Inflammatory macrophage treated with lipopolysaccharide for 4 hours (primary cell): ENCODE measurements at places on chromosomes 1 and 21.

GRCh38 chr1:43832255-43832654 is 101.3 kb upstream of the ARTN start:
- DNase-seq: no peak

GRCh38 chr1:174426153-174426552 is 21.6 kb upstream of the GPR52 start:
- DNase-seq: no peak

GRCh38 chr1:3775490-3776230 is 3.1 kb downstream of the SMIM1 start:
- DNase-seq: peak; percentile 65

DNA sequence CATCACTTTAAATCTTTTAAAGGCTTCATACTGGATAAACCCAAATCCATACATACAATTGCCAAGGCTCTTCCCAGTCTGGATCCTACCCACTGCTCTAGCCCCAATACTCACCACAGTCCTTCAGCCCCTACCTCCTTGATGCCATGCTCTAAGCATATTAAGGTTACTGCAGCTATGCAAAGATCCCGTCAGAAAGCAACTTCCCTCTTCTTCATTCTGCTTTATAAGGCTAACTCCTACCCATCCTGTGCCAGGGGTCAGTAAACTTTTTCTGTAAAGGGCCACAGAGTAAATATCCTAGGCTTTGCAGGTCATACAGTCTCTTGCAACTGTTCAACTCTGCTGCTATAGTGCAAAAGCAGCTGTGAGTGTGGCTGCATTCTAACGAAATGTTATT is 34.3 kb upstream of the MTF1 start:
- DNase-seq: no peak

DNA sequence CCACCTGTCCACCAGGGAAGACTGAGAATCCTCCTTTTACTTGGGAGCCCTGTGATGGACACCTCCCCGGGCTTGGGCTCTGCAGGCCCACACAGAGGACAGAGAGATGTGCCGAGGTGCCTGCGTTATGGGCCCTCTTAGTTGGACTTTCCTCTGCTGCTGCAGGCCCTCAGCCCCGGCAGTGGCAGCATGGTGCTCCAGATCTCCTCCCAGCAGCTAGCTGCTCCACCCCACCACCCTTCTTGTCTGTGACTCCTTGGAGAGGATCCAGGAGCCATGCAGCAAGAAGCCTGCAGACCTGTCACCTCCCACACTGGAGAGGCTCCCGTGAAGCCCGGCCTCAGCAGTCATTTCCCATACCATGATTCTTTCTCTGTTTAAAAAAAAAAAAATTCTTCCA is 27.4 kb downstream of the PHGDH start:
- DNase-seq: no peak

- DNase-seq: peak; percentile 55
Observed at GRCh38 chr1:236608930-236609726, 4.8 kb upstream of the HEATR1 start.

DNA sequence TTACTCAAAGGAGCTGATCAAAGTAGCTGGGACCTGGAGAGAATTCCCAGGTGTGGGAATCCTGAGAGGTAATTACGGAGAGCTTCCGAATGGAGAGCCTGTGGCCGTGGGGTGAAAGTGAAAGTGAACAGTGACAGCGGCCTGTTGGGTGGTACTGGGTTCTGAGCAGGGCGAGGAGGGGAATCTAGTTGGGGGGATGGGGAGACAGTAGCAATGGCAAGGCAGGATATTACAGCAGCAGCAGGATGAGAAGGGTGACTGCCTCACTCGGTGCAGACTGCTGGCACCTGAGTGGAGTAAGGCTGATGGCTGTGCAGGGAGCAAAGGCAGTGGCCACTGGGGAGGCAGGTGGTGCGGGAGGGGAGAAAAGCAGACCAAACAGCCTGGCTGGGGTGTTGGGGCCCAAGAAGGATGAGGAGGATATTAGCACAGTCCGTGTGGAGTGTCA is 70.3 kb upstream of the PRDX6 start:
- DNase-seq: peak; percentile 20

- DNase-seq: no peak
Observed at GRCh38 chr1:80801695-80802094, 999.0 kb upstream of the ADGRL2 start.

DNA sequence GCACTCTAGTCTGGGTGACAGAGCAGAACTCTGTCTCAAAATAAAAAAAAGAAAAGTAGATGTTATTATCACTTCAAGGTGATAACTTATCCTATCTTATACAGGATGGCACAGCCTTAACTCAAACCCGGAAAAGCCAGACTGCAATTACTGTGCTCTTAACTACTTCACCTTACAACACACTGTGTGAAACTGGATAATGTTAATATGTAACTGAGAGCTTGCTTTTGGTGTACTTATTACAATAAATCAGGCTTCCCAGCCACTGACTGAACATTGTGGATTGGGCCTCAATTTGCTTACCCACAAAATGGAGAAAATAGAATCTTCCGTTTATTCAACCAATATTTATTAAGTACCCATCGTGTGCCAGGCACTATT is 1.4 kb downstream of the ORC1 start:
- DNase-seq: no peak

GRCh38 chr1:113452921-113453770 is 62.8 kb downstream of the MAGI3 start:
- DNase-seq: peak; percentile 17

DNA sequence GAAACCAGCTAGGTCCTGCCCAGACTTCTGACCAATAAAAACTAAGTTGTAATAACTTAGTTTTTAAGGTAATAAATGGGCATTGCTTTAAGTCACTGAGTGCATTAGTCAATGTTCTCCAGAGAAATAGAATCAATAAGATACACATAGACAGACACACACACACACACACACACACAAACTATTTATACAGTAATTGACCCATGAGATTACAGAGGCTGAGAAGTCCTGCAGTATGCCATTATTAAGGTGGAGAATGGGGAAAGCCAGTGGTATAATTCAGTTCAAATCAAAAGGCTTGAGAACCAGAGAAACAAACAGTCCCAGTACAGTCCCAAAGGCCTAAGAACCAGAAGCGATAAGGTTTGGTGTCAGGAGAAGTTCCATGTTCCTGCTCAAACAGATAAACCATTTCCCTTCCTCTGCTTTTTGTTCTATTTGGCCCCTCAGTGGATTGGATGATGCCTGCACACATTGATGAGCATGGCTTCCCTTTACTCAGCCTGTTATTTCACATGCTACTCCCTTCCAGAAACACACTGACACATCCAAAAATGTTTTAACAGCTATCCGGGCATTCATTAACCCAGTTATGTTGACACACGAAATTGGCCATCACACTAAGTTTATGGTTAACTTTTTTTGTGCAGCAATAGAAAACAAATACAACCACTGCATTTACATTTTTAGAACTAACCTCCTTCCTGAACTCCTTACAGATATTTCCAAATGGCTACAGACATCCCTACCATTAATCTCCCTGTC is 828.2 kb upstream of the NCAM2 start:
- DNase-seq: no peak

DNA sequence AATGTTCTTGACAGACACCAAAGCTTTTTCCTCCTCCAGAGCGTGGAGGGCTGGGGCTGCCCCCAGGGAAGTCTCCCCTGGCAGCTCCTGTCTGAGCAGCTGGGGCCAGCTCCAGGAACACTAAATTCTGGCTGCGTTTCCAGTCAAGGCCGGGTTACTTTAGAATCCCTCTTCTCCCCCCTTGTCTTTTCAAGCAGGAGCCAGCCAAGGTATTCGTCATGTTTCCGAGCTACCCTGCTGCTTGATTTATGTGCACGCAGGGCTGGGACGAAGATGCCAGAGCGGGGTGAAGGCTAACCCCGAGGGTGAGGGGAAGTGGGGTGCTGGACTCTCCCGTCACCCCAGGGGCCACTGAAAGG is 68.1 kb upstream of the ANGPTL1 start:
- no peak for DNase-seq

DNA sequence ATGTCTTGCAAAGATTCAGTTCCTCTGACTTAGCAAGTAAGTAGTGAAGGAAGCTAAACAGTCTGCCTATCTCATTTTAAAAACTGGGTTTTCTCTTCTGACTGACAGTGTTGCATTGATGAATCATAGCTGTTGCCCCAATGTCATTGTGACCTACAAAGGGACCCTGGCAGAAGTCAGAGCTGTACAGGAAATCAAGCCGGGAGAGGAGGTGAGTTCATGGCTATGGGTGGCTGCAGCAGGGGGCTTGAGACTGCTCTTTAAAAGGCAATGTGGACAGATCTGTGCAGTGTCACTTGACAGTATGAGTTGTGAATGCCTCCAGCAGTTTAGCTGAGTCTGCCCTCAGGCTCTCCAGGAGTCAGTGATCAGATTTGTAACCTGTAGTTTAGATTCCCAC is 46.6 kb downstream of the SMYD2 start:
- DNase-seq: no peak

- no peak for DNase-seq
Observed at GRCh38 chr1:212242288-212242984, 42.8 kb upstream of the PPP2R5A start.

DNA sequence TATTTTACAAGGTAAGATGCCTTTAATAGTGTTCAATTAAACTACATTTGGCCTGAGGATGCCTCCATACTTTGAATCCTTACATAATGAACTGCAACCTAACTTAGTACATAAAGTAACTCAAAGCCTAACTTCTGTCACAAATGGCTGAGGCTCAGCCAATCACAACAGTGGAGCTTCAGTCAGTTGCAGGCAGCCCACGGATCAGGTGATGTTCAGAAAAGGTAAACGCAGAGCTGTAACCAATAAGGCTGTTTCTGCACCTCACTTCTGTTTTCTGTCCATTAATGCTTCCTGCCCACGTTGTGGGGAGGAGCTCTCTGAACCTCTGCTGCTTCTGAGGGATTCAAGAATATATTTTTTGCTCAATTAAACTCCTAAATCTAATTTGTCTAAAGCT is 94.8 kb upstream of the KIAA0040 start:
- DNase-seq: no peak

GRCh38 chr1:116697548-116698243 is 30.2 kb upstream of the IGSF3 start:
- DNase-seq: peak; percentile 5

DNA sequence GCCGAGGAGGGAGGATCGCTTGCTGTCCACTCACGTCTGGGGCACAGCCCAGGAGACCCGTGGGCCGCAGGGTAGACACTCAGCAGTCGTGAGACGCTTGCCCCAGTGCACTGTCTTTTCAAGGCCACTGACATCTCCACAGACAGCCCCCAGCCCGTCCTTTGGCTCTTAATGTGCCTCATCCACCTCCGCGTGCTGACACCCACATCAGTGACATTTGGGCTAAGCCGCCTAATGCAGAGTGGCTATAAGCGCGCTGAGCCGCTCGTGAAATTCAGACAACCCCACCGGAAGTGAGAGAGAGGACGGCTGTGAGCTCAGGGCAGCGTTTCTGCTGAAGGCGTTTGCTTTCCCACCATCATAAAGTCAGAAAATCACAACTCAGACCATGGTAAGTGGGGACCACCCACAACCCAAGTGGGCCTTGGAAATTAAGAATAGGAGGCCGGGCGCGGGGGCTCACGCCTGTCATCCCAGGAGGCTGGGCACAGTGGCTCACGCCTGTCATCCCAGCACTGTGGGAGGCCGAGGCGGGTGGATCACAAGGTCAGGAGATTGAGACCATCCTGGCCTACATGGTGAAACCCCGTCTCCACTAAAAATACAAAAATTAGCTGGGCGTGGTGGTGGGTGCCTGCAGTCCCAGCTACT is 8.4 kb downstream of the SLC35E2B start:
- no peak for DNase-seq

GRCh38 chr1:145877923-145878486 is 7.7 kb downstream of the ANKRD35 start:
- DNase-seq: no peak

GRCh38 chr1:36157973-36158826 is 2.2 kb downstream of the MAP7D1 start:
- DNase-seq: peak; percentile 32

GRCh38 chr1:17161137-17161740 is 42.0 kb upstream of the PADI2 start:
- DNase-seq: peak; percentile 64

GRCh38 chr1:23625459-23625858 is 66.1 kb upstream of the RPL11 start:
- DNase-seq: no peak

DNA sequence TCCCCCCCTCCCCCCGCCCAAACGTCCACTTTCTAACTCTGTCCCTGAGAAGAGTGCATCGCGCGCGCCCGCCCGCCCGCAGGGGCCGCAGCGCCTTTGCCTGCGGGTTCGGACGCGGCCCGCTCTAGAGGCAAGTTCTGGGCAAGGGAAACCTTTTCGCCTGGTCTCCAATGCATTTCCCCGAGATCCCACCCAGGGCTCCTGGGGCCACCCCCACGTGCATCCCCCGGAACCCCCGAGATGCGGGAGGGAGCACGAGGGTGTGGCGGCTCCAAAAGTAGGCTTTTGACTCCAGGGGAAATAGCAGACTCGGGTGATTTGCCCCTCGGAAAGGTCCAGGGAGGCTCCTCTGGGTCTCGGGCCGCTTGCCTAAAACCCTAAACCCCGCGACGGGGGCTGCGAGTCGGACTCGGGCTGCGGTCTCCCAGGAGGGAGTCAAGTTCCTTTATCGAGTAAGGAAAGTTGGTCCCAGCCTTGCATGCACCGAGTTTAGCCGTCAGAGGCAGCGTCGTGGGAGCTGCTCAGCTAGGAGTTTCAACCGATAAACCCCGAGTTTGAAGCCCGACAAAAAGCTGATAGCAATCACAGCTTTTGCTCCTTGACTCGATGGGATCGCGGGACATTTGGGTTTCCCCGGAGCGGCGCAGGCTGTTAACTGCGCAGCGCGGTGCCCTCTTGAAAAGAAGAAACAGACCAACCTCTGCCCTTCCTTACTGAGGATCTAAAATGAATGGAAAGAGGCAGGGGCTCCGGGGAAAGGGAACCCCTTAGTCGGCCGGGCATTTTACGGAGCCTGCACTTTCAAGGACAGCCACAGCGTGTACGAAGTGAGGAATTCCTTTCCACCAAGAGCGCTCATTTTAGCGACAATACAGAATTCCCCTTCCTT is 158.1 kb downstream of the RUNX1 start:
- DNase-seq: peak; percentile 27

- DNase-seq: peak; percentile 85
Observed at GRCh38 chr1:185601189-185601588, 133.0 kb upstream of the HMCN1 start.

DNA sequence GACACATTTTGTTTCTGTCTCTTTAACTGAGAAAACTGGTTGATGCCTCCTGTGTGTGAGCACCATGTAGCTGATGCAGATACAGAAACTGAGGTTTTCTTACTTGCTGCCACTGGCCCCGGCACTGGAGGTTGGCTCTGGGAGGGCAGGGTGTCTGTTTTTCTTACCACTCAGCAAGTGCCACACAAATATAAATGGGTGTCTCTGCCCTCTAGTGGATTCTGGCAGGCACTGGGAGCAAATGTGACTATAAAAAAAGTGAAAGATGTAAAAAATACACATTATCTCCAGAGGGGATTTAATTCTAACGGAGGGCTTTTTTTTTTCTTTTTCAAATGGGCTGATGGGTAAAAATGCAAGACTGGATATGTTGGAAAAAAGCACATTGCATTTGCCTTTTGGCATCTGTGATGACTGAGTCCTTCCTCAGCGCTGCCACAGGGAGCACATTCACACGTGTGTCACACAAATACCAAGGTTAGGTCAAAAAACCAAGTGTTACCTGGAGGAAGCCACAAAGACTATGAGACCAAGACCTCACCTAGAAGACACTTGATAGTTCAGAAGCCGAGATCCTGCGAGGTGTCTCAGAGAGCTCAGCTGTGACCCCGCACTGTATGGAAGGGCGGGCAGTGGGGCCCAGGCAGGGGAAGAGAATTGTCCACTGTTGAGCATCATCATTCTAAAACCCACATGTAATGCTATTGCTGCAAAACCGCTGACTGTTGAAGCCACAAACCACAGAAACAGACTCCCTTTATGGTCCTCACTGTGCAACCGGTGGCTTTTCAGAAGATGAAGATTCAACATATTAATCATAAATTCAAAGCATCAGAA is 18.9 kb downstream of the PGBD2 start:
- peak; percentile 59 for DNase-seq
